ENCODE measurements at places on chromosomes 13 and 19.

GRCh38 chr19:17965370-17966128 lies 1.4 kb upstream of the KCNN1 start:
- no peak overlapping the region for H3K4me3 ChIP-seq
- no peak overlapping the region for H3K27ac ChIP-seq
- H3K36me3 ChIP-seq: no peaks in the 10 kb centered on the region
- DNase-seq: no peak
- no peaks in the 10 kb centered on the region for H3K4me1 ChIP-seq

GRCh38 chr19:36420961-36421748 lies 2.7 kb upstream of the ZFP82 start:
- H3K27ac ChIP-seq: peak overlapping the region; percentile 71
- H3K27me3 ChIP-seq: no peaks in the 10 kb centered on the region
- peaks cover 7% of the 10 kb centered on the region for H3K4me1 ChIP-seq
- peak overlapping the region; percentile 51 for H3K4me3 ChIP-seq
- no peak for DNase-seq

GRCh38 chr19:17797424-17798201 lies 2.7 kb downstream of the B3GNT3 start:
- no peak overlapping the region for H3K4me3 ChIP-seq
- no peaks in the 10 kb centered on the region for H3K27me3 ChIP-seq
- no peaks in the 10 kb centered on the region for H3K4me1 ChIP-seq

DNA sequence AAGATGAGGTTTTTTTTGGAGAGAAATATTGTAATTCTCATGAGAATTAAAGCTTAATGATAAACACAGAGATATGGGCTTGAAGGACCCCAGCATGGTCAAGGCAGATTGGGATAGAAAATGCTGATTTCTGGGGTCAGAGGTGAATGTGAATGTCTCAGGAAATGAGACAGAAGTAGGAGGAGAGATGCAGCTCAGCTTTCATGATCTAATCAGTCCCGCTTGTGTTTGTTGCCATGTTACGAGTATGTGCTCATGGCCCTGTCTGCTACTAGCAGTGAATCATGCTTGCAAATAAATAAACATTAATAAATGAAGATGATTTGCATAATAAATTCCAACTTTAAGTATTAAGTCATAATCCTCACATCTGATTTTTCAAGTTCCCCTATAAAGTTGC lies 23.0 kb upstream of the NDFIP2 start:
- no peak overlapping the region for H3K27ac ChIP-seq
- H3K4me1 ChIP-seq: no peaks in the 10 kb centered on the region
- H3K36me3 ChIP-seq: no peaks in the 10 kb centered on the region
- no peak overlapping the region for H3K4me3 ChIP-seq
- H3K27me3 ChIP-seq: no peaks in the 10 kb centered on the region

DNA sequence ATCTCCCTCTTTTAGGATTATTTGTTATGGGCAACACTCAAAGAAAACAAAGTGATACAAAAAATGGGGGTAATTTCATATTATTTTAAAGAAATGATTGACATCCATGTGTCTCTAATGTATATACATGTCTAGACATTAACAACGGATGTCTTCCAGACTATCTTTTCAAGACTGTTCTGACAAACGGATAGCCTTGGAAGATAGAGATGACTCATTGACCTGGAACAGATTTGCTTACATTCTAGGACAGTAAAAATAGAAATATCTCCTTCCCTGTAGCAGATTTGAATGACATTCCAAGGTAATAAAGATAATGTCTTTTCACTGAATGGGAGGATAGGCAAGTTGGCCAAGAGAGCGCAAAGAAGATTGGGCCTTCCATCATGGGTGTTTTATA lies 26.2 kb upstream of the SLITRK6 start:
- no peaks in the 10 kb centered on the region for H3K4me1 ChIP-seq
- no peaks in the 10 kb centered on the region for H3K36me3 ChIP-seq
- no peak overlapping the region for H3K27ac ChIP-seq
- no peak for DNase-seq

DNA sequence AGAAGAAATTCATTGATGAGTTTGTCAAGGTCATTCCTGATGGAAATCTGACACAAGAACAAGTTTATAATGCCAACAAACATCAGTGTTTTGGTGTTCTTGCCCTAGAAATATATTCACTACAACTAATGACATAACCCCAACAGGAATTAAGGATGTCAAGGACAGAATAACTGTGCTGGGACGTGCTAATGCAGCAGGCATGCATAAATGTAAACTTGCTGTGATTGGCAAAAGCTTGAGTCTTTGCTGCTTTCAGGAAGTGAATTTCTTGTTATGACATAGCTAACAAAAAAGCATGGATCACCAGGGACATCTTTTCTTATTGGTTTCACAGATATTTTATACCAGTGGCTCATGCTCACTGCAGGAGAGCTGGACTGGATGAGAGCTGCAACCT lies 144.6 kb downstream of the KCTD12 start:
- no peaks in the 10 kb centered on the region for H3K36me3 ChIP-seq
- DNase-seq: no peak
- no peaks in the 10 kb centered on the region for H3K4me1 ChIP-seq
- no peaks in the 10 kb centered on the region for H3K27me3 ChIP-seq

GRCh38 chr13:71867131-71867814 lies at the start of gene DACH1:
DACH1 (minus strand) TSS chr13:71867204.
- no peak within 1 kb of the TSS for H3K27ac ChIP-seq
- DNase-seq: no peak
- H3K4me3 ChIP-seq: peak within 1 kb of the TSS; percentile 61

DNA sequence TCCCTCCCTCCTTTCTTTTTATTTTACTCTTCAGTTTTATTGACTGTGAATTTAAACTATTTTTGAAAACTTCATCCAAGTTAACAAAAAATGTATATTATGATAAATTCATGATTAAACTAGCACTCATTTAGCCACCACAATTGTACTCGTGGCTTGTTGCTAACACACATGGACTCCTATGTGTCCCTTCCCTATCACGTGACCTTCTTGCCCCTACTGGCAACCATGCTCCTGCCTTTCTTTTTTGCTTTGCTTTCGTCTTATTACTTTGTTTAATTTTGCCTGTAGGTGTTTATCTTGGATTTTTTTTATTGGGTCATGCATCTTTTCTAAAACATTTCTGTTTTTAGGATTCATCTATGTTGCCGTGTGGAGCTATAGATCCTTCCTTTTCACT lies 8.2 kb downstream of the CLC start:
- no peak for DNase-seq
- H3K4me3 ChIP-seq: no peak overlapping the region
- H3K27me3 ChIP-seq: no peaks in the 10 kb centered on the region
- H3K36me3 ChIP-seq: no peaks in the 10 kb centered on the region

GRCh38 chr19:19579533-19580361 lies 38.7 kb downstream of the PBX4 start:
- no peak overlapping the region for H3K4me3 ChIP-seq
- H3K36me3 ChIP-seq: no peaks in the 10 kb centered on the region
- no peaks in the 10 kb centered on the region for H3K4me1 ChIP-seq
- H3K27me3 ChIP-seq: no peaks in the 10 kb centered on the region
- DNase-seq: no peak
- no peak overlapping the region for H3K27ac ChIP-seq

Data from ascending aorta (tissue), 2 donors.